ENCODE measurements at places on chromosomes 6 and 20.

DNA sequence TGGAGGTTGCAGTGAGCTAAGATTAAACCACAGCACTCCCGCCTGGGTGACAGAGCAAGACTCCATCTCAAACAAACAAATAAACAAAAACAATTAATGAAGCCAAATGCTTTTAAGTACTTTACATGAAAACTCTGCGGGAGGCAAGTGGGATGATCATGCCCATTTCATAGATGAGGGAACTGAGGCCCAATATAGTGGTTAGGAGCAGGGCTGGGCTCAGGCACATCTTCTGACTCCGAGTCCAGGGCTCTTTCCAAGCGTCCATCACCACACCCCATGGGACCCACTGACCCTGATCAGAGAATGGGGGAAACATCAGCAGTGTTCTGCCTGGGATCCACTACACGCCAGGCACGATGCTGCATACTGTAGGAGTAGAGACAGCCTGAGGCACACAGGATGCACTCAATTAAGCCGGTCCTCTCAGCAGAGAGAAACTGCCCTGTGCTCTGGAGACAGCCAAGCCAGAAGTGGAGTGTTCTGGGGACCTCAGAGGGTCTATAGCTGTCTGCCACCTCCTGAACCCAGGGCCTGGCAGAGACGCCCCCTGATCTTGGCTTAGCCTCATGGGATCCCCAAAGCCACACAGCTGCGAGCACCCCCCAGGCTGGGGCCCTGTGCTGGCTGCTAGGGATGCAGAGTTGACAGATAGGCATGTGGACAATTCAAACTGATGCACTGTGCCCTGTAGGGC, 13.5 kb downstream of the TTBK1 start:
- no peak for DNase-seq

- no peak for DNase-seq
Observed at GRCh38 chr6:7392402-7392801, 2.8 kb downstream of the RIOK1 start.

- DNase-seq, result no peak
Observed at GRCh38 chr6:111184827-111185532, 97.7 kb downstream of the SLC16A10 start.

DNA sequence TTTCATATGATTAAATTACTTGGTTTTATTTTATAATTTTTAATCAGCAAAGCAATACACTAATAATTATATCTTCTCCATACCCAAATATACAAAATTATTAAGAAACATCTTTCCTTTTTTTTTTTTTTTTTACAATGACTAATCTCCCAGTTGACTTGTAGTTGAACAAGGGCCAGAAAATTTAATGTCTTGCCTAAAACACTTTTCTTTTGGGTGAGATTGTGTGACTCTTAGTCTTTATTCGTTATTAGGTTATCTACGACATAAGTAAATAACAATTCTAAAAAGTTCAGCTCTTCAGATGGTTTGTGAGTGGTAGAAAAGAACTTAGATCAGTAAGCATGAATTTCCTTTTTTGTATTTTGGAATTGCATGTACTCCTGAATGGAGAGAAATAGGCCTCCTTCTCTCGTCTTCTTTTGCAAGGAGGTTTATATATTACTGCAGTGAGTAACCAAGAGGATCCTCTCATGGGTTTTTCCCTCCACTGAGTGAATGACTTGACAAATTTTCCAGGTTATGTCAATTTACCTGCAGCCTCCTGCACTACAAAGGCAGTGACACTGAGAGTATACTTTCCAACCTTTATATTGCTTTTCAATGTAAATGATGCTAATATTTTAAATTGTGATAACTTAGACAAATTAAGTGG, 364.5 kb upstream of the CITED2 start:
- DNase-seq, result no peak

DNA sequence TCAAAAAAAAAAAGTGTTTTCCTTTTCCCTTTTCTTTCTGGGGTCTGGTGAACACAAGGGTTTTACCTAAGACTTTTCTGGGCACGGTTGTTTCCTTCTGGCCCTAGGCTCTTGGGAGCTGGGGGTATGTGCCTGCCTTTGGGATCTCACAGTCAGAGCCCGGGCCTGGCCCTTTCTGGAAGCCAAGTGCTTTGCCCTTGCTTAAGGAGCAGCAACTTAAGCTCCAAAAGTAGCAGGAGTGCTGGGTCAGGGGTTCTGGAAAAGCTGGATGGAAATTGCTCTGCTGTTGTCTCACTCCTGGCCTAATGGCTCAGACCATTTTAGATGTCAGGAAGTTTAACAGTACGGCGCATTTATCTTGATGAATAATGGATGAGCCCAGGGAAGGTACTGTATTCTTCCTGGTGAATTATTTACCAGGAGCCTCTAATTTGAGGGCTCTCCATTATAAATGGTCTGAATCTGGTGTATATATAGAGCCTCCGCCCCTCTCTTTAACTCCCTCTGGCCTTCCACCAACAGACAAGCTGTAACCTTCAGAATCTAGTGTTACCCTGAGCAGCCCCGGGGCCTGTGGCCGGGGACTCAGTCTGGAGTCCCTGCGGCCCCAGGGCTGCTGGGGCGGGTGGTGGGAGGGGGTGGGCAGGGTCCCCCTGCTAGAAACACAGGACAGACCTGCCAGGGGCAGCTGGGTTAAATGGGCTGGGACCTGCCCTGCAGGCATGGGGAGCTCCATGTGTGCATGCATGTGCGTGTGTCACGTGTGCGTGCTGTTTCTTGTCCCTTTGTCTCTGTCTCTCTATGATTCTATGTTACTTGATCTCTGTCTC, 37.5 kb downstream of the PTK7 start:
- no peak for DNase-seq

DNA sequence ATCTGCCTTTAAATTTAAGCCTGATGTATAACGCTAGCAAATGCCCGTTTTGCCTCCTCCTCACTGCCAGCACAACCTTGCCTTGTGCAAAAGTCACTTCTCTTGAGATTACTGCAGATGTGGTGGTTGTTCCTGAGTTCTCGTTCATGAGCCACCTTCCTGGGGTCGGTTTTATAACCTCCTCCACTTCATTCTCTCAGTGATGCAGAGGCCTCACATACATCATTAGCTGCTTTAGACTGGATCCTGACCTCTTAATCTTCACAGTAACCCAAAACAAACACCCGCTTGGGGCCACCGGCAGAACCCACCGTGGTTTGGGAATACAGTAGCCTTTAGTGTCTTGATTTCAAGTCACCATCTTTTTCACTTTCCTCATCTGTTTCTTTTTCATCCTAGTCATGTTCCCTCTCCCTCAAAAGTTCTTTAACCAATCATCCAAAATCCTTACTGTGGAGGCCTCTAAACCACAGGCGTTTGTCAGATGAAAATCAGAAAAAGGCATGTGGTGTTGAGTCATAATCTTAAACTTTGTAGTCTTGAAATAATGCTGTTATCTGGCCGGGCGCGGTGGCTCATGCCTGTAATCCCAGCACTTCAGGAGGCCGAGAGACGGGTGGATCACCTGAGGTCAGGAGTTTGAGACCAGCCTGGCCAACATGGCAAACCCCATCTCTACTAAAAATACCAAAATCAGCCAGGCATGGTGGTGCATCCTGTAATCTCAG, 430.3 kb upstream of the SOX4 start:
- no peak for DNase-seq
